Inflammatory macrophage (primary cell): ENCODE measurements at places on chromosomes 12 and 14.

DNA sequence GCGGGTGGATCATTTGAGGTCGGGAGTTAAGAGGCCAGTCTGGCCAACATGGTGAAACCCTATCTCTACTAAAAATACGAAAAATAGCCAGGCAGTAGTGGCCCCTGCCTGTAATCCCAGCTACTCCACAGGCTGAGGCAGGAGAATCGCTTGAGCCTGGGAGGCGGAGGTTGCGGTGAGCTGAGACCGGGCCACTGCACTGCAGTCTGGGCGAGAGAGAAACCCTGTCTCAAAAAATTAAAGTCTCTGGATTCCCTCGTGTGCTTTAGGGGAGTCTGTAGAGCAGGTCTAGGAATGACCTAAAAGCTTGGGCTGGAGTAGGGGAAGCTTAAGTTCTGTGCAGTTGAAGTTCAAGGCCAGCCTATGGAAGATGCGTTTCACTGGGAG lies 697 bp upstream of the TULP3 start:
- DNase-seq: no peak

- DNase-seq: no peak
These were observed 155.2 kb upstream of the ALG10B start for GRCh38 chr12:38161123-38162000.

- peak; percentile 23 for DNase-seq
These were observed 56.4 kb downstream of the MON2 start for GRCh38 chr12:62522984-62523383.

- peak; percentile 97 for DNase-seq
These were observed 39.2 kb downstream of the NFKBIA start for GRCh38 chr14:35365130-35366055.

DNA sequence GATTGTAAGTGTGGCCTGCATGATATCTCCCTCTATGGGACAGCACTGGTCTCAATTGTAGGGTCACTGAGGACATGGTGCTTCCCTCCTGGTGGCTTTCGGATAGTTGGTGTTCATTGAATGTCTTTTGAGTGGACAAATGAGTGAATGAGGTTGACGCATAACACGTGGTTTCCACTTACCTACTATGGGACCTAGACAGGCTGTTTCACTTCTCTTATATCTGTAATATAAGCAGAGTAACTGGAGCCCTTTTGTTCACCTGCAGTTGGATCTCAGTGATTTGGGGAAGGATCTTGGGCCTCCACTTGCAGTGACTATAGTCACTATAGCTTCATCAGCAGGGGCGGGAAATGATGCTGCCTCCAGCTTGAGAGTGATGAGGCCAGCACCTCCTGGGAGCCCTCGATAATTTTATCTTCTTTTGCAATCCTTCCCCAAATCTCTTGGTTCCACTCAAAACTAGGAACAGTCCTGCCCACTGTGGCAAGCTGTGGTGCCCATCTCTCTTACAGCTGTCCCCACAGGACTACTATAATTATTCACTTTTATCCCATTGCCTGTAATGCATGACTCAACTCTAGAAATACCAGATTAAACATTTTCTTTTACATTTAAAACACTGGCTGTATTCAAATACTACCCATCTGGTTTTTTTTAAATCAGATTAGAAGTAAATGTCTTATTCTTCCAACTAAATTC lies 242.9 kb downstream of the CHST11 start:
- no peak for DNase-seq

GRCh38 chr12:911191-911826 lies 38.2 kb downstream of the RAD52 start:
- DNase-seq: peak; percentile 54

DNA sequence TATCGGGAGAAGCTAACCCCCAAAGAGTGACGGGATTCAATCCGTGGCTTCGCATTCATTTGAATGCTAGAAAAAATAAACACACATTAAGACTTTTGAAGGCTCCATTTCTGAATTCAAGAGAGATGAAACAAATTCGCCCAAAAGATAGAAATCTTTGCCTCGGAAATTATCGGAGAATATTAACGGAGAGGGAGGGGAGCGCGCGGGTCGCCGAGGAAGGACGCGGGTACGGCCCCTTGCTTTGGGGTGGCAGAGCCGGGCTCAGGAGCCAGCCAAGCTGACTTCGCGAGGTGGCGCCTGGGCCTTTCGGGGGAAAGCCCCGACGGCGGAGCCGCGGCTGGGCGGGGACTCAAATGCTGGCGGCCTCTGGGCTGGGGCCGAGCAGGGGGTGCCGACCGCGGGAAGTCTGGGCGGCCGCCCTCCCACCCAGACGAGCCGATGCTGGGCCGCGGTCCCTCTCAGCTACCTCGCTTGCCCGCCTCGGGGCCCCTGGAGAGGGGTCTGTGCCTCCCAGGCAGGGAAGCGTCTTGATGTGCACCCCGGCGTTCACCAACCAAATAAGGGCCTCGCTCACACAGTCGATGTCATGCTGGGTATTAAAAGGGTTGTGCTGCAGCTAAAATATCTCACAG lies 14.7 kb downstream of the NKX2-1 start:
- no peak for DNase-seq

GRCh38 chr14:90968025-90968424 lies 92.4 kb downstream of the RPS6KA5 start:
- DNase-seq: peak; percentile 28

DNA sequence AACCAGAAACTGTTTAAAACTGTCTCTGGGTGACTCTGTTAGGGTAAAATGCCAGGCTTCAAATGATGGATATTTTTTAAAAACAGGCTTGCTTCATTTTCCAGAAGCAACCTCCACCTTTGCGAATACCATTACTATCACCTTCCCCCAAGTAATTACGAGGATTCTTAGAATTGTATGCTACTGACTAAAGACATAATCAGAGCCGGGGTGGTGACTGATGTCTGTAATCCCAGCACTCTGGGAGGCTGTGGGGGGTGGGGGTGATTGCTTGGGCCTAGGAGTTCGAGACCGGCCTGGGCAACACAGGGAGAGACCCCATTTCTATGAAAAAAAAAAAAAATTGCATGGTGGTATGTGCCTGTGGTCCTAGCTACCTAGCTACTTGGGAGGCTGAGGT lies 38.3 kb downstream of the FGD6 start:
- DNase-seq: no peak

GRCh38 chr12:51771008-51771407 lies 77.5 kb downstream of the FIGNL2 start:
- no peak for DNase-seq

DNA sequence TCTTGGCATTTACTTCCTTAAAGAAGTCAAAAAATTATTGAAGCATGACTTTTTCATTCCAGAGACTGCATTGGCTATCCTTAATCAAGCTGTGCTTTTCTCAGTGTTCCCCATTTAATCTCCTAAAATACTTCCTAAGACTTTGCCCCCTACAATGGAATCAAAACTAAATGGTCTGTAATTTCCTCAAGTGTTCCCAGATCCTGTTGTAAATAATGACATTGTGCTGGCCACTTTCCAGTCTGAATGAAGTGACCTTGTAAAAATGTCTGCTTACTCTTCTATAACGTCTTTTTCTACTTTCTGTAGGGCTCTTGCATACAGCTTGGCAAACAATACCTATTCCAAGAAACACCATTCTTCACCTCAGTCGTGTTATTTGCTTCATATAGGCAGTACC lies 45.3 kb upstream of the MBIP start:
- DNase-seq: no peak

GRCh38 chr14:94307410-94307992 lies 14.4 kb upstream of the SERPINA10 start:
- DNase-seq: peak; percentile 28

DNA sequence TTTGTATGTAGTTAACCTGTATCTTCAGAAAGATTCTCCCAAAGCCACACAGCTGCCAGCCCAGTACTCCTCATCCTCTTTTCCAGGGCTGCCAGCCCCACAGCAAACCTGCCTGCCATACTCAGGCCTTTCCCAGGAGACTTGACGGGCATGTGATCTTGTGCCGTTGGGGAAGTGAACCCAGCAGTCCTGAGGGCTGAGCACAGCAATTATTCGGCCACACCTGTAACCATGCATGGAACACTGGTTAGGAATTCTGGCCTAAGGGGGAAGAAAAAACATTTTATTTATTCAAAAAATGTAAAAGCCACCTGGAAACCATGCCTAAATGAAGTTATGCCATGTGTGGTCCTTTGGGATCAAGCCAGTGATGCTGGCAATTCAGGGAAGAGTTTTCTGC lies 145.3 kb downstream of the GRIN2B start:
- no peak for DNase-seq

DNA sequence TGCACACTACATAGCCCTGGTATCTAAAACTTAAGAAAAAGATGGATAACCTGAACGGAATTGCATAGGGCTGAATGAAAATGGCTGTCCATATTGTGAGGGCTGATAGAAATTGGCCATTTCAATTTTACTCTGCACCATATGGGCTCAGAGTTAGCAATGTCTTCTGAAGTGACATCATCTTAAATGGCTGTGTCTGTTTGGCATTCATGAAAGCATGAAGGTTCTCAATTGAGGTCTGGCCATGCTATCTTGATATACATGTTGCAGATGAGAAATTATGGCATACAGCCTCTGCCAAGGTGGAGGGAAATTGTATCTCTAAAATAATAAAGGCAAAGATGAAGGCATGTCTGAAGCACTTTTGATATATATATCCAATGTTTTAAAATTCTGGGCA lies 226.0 kb upstream of the PDE3A start:
- no peak for DNase-seq

- no peak for DNase-seq
These were observed 289.0 kb downstream of the ALG10 start for GRCh38 chr12:34311337-34311736.

DNA sequence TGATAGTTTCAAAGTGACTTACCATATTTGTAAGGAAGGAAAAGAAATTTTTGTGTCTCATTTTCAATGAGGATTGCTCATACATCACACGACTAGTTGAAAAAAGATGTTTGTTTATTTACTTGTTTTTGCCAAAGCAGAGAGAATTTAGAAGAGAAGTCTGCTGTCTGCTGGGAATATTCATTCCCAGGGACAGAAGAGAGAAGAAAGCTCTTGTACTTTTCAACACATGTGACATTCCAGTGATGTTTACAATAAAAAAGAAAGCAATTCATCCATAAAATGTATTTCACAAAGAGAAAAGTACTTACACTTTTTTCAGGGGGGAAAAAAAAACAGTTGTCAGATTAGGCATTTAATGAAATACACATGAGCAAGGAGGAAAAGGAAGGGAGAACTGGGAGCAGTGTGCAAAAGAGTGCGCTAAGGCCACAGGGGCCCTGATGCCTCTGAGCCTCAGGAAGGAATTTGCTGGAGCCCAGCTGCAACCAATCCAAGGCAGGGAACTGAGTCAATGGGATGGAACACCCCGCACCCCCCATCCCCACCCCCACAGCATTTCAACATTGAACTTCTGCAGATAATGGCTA lies 115.0 kb downstream of the RPAP3 start:
- no peak for DNase-seq

- DNase-seq: peak; percentile 66
These were observed 33.5 kb downstream of the C12orf50 start for GRCh38 chr12:87995581-87996178.

GRCh38 chr14:87896393-87897380 lies 96.3 kb downstream of the GALC start:
- peak; percentile 38 for DNase-seq

DNA sequence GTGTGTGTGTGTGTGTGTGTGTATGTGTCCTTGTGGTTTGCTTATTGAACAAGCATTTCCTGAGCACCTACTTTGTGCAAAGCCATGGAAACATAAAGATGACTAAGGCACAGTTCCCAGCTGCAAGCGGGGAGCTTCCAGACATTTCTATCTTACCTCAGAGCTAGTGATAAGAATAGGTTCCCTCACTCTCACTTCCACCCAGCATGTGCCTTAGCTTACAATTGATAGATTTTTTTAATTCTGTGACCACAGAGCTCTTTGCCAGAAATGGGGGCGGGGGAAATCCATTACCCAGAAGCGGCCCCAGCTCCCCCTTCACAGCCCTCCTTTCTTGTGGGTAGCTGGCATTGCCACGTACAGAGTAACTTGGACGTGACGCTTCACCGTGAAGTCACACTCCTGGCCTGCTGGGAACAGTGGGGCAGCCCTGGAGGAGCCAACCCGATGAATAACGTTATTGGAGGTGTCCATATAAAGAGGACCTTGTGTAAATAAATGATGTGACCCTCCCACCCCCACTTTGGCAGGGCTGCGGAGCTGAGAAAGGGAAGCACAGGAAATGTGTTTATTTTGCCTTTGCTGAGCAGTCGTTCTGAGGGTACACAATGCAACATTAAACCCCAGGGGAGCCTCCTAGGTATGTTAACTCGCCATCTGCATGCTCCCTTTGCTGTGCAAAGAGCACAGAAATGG lies 238.9 kb downstream of the CHST11 start:
- DNase-seq: peak; percentile 49

- no peak for DNase-seq
These were observed 1080.5 kb upstream of the FOXG1 start for GRCh38 chr14:27686137-27686536.

DNA sequence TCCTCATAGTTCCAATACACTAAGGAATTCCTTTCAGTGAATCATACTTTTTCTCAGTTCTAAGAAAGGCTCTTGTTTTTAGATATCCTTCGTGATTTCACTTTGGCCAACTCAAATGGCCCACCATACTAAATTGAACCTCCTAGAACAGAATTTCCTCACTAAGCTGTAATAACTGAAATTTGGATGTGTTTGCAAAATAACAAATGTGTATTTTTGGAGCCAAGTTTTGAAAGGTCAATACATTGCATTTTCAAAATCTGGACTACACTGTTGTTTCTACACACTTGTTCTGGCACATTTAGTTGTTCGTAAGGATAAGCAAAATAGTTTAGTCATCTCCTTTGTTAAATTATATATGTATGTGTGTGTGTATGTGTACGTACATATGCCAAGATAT lies 439.0 kb upstream of the STXBP6 start:
- no peak for DNase-seq

- no peak for DNase-seq
These were observed 200.3 kb upstream of the NPAS3 start for GRCh38 chr14:32738206-32738871.

GRCh38 chr12:132587781-132588180 lies 22.6 kb downstream of the LRCOL1 start:
- DNase-seq: no peak
